ENCODE measurements at places on chromosomes 1 and 21.
A peak's percentile ranks its signal among the peaks of the same experiment; 100 is the strongest.

DNA sequence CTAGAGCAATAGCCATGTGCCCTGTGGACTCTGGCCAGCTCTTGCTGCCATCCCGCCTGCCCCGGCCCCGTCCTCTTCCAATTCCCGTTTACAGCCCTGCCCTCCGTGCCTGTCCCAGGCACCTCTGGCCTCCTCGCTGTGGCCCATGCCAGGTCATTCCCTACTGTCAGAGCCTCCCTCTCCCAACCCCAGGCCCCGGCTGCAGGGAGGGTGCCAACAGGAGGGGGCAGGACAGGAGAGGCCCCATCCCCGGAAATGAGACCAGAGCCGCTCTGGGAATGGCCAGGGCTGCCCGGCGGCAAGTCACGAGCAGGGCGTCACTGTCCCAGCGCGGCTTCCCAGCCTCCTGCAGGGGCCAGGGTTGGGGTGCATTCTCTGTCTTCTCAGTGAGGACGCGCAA lies 23.5 kb upstream of the TSPEAR start:
- no peak for DNase-seq

DNA sequence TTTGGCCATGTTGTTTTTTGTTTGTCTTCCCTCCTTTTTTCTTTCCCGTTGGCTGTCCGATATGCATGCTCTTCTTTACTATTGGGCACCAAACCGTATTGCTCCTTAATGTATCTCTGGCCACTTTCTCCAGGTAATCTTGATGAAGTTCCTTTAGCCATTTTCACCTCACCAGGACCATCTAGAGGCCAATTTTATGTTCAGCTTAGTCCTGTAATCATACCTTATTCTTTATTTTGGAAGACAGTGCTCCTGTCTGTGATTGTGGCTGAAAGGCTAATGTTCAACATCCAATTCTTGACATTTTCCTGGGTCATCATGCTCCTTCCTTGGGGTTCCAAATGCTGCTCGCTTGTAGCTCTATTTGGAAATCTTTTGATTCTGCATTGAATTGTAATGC lies 169.5 kb downstream of the S1PR1 start:
- no peak for DNase-seq

GRCh38 chr1:211925016-211925415 lies 94.5 kb upstream of the LPGAT1 start:
- DNase-seq: no peak

- DNase-seq: no peak
Observed at GRCh38 chr1:19909392-19909791, 14.0 kb downstream of the PLA2G2E start.

GRCh38 chr21:17506951-17507350 lies 5.9 kb upstream of the CXADR start:
- DNase-seq: no peak

- no peak for DNase-seq
Observed at GRCh38 chr1:200401263-200401662, 8.6 kb downstream of the ZNF281 start.

GRCh38 chr1:89584211-89584610 lies 48.7 kb upstream of the LRRC8C start:
- DNase-seq: no peak

DNA sequence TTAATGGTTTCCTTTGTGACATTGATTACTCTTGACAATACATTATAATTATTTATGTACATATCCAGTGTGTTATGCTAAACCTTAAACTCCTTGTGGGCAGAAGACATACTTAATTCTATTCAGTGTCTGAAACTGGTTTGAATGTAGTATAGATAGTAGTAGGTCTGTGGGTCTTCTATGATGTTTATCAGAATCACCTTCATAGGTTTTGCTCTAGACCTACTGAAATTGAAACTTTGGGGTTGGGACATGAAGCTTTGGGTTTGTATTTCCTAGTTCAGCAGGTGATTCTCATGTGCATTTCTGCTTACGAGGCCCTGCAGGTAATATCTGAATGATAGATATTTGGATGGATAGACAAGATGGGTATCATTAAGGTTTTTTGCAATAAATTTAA lies 48.6 kb downstream of the MIGA1 start:
- DNase-seq: no peak

DNA sequence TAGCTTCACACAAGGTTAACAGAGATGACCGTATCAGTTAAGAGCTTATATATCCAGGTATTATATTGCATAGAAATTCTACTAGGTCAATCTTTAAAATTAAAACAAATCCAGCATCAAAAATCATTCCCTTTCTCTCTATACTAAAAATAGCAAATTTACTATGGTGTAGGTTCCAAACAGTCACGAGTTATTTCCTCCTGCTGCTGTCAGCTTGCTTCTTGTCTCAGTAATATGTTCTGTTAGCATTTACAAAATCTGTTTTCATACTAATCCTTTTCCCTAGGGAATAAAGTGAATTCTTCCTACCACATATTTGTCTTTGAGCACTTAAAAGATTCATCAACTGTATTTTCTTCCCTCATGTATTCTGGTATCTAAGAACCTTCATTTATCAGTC lies 2.5 kb downstream of the WDR26 start:
- DNase-seq: no peak

GRCh38 chr1:243686159-243686558 lies 163.9 kb downstream of the AKT3 start:
- DNase-seq: peak; percentile 11

DNA sequence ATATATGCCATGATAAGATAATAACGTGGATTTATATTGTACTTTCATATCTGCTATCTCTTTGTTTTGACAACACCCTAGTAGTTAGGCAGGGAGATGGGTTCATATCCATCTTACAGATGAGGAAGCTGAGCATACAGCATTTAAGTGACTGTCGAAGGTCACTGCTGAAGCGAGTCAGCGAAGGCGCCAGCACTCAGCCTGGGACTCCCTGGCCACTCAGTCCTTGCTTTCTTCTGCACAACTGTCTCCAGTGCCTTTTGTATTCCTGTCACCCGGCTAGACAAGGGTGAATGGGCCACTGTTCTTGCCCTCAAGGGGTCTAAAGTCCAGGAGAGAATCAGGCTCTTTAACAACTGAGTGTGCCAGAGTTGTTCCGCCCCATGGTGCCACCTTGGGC lies 3.1 kb downstream of the ARHGEF10L start:
- no peak for DNase-seq

- peak; percentile 64 for DNase-seq
Observed at GRCh38 chr1:7752512-7753417, 18.3 kb upstream of the VAMP3 start.

All from HCEC 1CT (cell line).